ENCODE measurements at places on chromosomes 5 and 9.

- DNase-seq = no peak
Observed at GRCh38 chr9:77158772-77159513, 18.4 kb upstream of the VPS13A start.

GRCh38 chr9:77843076-77843870 lies 188.3 kb downstream of the GNAQ start:
- DNase-seq = no peak

- no peak for DNase-seq
Observed at GRCh38 chr9:106420511-106420944, 442.4 kb upstream of the ZNF462 start.

DNA sequence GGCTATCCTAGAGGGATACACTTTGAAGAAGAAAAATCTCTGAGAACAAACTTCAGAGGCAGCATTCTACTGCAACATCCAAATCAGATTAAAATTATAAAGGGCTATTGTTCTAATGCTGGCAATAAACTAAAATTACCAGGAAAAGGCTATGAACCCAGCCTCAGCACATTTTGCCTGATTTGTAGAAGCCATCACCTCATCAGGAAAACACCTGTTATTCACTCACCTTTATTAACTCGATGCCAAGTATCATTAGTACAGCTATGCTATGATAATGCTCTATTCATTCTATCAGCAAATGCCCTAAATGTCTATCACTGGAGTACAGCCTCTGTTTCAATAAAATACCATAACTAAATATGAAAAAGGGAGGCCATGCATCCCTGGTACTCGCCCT lies 510.2 kb downstream of the RASEF start:
- DNase-seq = no peak

DNA sequence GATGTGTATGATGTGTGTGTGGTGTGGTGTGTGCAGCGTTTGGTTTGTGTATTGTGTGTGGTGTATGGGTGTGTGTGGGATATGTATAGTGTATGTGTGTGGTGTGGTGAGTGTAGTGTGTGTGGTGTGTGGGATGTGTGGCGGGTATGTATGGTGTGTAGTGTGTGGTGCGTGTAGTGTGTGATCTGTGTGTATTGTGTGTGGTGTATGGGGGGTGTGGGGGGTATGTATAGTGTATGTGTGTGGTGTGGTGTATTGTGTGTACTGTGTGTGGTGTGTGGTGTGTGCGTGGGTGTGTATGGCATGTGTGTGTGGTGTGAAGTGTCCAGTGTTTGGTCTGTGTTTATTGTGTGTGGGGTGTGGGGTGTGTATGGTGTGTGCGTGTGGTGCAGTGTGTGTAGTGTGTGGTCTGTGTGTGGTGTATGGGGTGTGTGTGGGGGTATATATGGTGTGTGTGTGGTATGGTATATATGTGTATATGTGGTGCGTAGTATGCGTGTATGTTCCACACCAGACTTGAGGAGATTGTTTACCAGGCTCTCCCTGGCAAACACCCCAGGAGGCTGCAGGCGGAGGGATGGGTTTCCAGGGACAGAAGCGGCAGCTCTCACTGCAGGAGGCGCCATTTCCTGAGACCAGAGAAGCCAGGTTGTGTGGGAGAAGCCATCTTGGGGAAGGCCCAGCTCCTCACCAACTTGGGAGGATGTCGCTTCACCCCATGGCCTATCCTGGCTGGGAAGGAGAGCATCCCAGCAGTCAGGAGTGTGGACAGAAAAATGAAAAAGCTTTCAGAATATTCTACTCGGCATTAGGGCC lies 138.1 kb downstream of the NXNL2 start:
- DNase-seq = no peak

DNA sequence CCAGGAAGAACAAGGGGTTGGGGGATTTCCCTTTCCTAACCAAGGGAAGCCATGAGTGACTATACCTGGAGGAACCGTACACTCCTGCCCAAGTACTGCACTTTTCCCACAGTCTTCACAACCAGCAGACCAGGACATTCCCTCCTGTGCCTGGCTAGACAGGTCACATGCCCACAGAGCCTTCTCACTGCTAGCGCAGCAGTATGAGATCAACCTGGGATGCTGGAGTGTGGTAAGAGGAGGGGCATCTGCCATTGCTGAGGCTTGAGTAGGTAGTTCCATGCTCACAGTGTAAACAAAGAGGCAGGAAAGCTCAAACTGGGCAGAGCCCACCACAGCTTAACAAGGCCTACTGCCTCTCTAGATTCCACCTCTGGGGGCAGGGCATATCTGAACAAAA lies 35.9 kb downstream of the SAXO1 start:
- no peak for DNase-seq

All from brain (organoid and tissue), 16 donors.